ENCODE measurements at places on chromosomes 16 and 17. TPM values are rescaled to one million over a fixed set of nuclear protein-coding genes. Genes with fewer than 3 reads are reported as not detected.

Gene SLC5A11
- not detected for total RNA-seq

Gene CCL23
- not detected for total RNA-seq

Gene CLDN9
- total RNA-seq, result not detected

Gene PDILT
- 0.18 TPM for total RNA-seq

Gene KRTAP2-2
- total RNA-seq, result not detected

Gene ITGB3
- total RNA-seq, result 12.8 TPM

Gene POLR3E
- total RNA-seq, result 25.3 TPM

Gene KRT35
- not detected for total RNA-seq

Gene TMEM238L
- not detected for total RNA-seq

Gene APOH
- not detected for total RNA-seq

Gene MT1A
- total RNA-seq, result 6.9 TPM

Gene SLC5A10
- total RNA-seq, result not detected

Gene KRTAP9-2
- total RNA-seq, result not detected

Gene ZNF768
- 23.6 TPM for total RNA-seq

Gene MRTFB
- 8.1 TPM for total RNA-seq

Gene FAM234A
- 130 TPM for total RNA-seq

Gene BIRC5
- total RNA-seq, result 17.9 TPM

Gene PLA2G15
- 16.0 TPM for total RNA-seq

Gene PRKCA
- total RNA-seq, result 16.1 TPM

Gene PYY
- total RNA-seq, result not detected

Gene ANKFN1
- total RNA-seq, result not detected

Gene FBXW10
- not detected for total RNA-seq

Gene DNAH9
- total RNA-seq, result not detected

Gene KRT33A
- not detected for total RNA-seq

Gene NACA2
- not detected for total RNA-seq

Gene DHODH
- total RNA-seq, result 9.9 TPM

Gene ACSM2A
- not detected for total RNA-seq

Gene TMEM132E
- not detected for total RNA-seq

Gene SLC35G6
- total RNA-seq, result not detected

Gene IRX5
- total RNA-seq, result 0.72 TPM

Gene CDH15
- total RNA-seq, result 0.36 TPM

Gene PABPN1L
- not detected for total RNA-seq

Measured in cardiac atrium fibroblast (primary cell).